Activated effector memory CD4-positive, alpha-beta T cell treated with Interleukin-2 at 50 U/mL for 16 hours (primary cell): ENCODE measurements at places on chromosomes 5 and 9.
A peak's percentile ranks its signal among the peaks of the same experiment; 100 is the strongest.

- no peak for DNase-seq
These were observed 599.9 kb downstream of the CSNK1G3 start for GRCh38 chr5:124111886-124112285.

DNA sequence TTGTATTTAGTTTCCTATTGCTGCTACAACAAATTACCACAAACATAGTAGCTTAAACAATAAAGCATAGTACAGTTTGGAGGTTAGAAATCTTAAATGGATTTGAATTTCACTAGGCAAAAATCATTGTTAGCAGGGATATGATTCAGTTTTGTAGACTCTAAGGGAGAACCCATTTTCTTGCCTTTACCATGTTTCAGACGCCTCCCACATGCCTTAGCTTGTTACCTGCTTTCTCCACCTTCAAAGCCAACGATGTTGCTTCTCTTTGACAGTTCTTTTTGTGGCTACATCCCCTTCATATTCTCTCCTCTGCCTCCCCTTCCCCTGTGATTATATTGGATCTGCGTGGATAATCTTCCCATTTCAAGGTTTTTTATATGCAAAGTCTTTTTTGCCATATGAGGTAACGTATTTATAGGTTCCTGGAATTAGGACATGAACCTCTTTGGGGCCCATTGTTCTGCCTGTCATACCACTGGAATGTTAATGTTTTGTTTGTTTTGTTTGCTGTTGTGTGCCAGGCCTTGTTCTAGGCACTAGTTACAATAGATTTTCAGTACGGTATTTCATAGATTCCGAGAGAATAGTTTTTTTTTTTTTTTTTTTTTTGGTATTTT is 54.1 kb downstream of the UHRF2 start:
- no peak for DNase-seq

DNA sequence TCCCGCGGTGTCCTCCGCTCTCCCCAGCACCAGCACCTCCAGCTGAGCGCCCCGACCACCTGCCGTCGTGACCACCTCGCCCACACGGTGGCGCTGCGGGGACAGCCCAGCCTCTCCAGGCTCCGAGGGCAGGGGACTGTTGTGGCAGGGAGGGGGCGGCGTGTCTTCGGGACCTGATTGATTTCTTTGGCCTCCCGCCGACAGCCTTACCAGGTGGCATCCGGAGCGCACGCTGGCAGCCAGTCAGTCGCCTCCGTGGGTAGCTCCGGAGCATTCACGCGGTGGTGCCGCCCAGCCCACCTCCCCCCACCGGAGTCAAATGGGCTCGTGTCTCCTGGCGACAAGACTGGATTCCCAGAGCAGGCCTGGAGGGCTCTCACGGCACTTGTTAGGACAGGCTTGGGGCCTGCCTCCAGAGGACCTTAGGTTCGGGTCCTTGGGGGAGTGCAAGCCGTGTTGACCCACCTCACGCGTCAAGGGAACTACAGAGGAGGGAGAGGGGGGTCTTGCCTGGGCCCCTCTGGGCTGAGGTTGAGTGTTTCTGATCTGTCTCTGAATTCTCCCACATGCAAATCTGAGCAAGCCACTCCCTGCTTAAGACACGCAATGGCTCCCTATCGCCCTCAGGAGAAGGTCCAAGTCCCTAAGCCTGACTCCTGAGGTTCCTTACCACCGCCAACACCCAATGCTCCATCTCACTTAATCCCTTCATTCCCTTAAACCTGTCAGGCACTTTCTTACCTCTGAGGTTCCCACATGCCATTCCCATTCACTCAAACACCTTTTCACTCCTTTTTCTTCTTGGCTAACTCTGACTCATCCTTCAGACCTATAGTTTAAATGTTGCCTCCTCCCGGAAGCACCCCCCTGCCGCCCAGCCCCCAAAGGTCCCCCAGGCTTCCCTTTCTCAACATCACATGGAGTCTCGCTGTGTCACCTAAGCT is 51.2 kb upstream of the GGTA1 start:
- DNase-seq: peak; percentile 44

DNA sequence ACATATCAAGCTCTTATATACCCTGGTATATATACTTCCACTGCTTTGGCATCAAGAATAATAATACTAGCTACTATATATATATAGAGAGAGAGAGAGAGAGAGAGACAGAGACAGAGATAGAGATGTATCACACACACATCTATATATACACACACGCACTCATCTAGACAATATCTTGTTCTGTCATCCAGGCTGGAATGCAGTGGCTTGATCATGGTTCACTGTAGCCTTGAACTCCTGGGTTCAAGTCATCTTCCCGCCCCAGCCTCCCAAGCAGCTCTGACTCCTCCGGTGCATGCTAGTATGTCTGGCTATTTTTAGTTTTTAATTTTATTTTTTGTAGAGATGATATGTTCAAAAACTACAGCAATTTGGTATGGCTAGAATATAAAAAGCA is 22.5 kb downstream of the ANKHD1 start:
- DNase-seq: no peak

GRCh38 chr5:146789712-146790653 is 88.6 kb downstream of the PPP2R2B start:
- no peak for DNase-seq

- DNase-seq: no peak
These were observed 112.8 kb upstream of the BOD1 start for GRCh38 chr5:173729079-173729765.

- DNase-seq: no peak
These were observed 388.3 kb downstream of the TMEM38B start for GRCh38 chr9:106082621-106083020.

GRCh38 chr9:87798261-87798833 is 72.4 kb downstream of the CTSL start:
- DNase-seq: no peak

DNA sequence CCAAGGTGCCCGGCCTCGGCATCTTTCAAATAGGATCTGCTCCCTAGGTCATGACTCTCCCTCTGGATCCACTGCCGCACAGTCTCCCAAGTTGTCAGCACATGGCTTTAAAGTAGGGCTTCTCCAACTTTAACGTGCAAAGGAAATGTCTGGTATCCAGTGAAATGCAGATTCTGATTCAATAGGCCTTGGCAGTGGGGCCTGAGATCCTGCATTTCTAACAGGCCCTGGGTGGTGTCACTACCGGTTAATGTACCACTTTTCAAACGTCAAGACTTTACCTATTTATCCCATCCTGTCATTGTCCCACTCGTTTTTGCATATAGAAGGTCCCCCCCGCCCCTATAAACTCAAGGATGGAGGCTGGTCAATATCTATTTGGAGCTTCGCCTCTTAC is 137.6 kb upstream of the ZNF618 start:
- DNase-seq: no peak

- no peak for DNase-seq
These were observed 2.8 kb upstream of the BNC2 start for GRCh38 chr9:16873126-16873802.

DNA sequence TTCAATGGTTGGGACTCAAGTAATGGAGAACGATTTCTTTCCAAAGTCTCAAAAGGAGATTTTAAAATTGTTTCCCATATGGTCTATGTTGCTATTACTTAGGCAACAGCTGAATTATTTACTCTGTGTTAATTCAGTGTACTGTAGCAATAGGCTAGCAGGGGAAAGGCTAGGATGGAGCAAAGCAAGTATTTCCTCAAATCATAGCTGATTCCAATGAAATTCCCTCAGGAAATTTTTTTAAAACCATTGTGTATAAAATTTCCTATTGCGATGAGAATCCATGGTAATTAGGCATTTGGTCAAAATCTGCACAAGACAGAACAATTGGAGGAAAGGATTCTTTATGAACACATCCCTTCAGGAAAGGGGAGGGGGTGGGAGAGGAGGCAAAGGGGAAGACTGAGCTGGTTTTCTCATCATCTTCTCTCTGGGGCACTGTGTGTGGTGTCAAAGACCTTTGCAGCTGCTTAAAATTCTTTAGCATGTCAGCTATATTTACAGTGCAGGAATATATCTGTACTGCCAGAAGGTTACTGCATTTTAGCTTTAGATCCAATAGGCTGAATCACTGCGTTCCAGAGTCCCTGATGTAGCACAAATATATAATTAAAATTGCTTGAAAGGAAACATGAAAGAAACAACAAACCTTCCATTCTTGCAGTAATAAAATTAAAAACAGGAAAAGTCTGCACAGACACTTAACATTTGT is 95.3 kb downstream of the ZNF608 start:
- DNase-seq: no peak

DNA sequence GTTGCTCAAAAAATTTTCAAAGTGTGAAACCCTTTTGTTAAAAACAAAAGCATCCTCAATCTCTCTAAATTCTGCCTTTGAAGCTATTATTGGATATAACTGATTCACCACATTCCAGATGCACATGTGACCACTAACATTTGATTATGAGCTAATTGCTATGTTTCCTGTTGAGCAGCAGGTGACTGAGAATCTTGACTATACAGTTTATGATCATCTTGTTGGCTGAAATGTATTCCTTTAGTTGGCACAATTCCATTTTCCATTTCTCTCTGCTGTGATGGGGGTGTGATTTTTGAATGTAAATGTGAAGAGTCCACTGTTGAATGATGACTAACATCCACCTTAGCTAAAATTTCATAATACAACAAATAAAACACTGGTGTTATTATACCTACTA is 10.7 kb downstream of the LYSMD3 start:
- DNase-seq: no peak

GRCh38 chr5:74576941-74577456 is 63.5 kb downstream of the ENC1 start:
- DNase-seq: no peak

DNA sequence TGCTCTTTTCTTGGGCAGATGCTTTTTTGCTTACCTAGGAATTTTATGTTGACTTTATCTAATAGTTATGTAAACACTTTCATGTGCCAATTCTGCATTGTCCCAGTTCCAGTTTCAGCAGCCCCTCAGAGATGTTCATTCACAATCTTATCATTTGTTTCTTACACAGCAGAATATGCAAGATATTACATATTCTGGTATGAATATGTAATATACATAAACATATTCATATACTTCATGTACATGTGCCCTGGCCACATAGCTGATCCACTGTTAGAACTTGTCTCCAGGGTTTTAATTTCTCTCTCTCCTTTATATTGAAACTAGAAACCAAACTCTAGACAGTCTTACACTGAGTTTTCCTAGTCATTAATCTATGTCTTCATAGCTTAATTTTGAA is 90.2 kb upstream of the PARP8 start:
- DNase-seq: no peak

DNA sequence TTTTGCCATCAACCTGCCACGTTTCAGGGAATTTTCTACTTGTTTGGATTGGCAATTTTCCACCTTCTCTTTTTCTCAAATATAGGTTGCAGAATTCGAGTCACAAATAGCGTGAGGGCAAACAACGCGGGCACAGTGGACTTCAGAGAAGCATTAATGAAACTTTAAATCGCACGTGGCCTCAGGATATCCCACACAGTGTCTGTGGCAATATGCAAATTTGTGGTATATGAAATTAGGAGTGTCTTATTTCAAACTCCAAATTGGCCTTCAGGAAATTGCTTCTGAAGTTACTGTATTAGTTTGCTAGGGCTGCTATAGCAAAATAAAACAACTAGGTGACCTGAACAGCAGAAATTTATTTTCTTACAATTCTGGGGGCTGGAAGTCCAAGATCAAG is 91.2 kb downstream of the MTRR start:
- no peak for DNase-seq

DNA sequence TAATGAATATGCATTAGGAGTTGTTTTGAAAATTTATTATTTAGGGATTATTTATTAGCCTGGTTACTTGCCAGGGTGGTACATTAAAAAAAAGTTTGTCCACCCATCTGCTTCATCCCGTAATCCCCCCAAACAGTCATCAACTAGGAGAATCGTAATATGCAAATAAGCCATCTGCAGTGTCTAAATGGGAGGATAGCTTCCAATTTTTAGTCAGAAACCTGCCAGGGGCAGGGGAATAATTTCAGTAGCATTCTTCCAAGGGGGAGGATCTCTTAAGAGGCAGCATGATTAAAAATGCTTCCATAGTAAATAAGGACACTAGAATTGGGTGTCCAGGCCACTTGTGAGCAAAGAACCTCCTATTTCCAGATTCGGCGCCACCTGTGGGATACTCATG is 43.3 kb downstream of the SH3GL2 start:
- no peak for DNase-seq

- DNase-seq: no peak
These were observed 133.8 kb upstream of the SLC24A2 start for GRCh38 chr9:19922476-19923118.

DNA sequence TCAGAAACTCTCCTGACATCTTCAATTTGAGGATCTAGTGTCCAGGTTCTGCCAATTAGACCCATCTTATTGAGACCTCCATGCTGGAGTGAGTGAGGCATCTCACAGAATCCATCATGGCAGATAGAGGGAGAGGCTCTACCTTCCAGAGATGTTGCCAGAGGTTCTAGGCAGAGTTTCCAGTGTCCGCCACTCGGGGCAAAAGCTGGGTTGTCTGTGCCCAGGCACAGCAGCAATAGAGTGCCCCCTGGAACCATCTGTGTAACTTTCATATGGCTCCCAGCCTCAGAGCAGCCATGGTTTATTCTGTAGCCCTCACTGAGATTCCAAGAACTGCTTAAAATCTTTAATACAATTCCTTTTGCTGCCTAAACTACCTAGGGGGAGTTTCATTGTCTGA is 16.6 kb upstream of the CCDC112 start:
- no peak for DNase-seq

DNA sequence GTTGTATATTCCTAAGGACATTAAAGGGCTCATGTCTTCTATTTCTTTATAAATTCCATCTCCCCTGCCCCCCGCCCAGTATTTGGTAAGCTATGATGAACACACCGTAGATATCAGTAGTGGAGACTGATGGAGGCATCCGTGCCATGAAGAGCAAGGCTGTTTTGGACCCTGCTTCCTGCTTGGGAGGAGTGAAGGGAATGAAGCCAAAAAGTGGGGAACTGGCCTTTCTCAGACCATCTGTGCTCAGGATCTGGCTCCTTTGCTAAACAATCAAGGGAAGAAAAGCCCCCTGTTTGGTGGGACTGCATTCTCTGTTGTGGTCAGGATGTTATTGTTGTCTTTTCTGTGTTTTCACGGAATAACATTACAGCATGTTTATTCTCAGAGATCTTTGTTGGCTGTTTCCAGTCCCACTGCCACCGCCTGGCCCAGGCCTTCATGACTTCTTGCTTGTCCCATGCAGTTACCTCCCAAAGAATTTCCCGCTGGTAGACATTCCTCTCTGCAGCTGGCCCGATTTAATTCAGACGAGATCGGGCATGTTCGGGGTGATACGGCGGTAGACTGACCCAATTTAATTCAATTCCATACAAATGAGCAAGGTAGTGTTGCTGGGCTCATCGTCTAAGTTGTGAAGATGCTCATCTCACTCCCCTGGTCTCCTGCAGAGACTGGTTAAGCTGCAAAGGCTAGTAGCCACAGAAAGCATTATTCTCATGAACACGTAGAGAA is 31.4 kb upstream of the ANKH start:
- no peak for DNase-seq

GRCh38 chr9:109083813-109084405 is 35.8 kb downstream of the TMEM245 start:
- DNase-seq: no peak
